Bone marrow (tissue), 2 donors: ENCODE measurements at places on chromosomes 2 and 18.

DNA sequence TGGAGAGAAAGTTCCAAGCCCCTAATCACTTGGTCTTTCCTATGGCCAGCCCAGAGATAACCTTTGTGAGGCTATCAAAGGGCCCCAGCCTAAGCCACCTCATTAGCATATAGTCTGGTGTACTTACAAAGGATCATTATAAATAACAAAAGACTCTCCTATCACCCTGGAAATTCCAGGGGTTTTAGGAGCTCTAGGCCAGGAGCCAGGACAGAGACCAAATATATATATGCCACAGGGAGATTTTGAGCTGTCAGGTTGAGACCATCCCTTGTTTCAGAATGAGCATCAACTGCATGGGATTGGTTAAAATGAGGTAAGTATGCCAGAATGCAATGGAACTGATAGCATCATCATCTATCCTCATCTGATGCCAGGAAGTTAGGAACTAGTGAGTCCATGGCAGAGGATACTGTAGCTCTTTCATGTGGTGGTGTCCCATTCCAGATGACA is 32.1 kb upstream of the CHRNA1 start:
- DNase-seq = no peak

DNA sequence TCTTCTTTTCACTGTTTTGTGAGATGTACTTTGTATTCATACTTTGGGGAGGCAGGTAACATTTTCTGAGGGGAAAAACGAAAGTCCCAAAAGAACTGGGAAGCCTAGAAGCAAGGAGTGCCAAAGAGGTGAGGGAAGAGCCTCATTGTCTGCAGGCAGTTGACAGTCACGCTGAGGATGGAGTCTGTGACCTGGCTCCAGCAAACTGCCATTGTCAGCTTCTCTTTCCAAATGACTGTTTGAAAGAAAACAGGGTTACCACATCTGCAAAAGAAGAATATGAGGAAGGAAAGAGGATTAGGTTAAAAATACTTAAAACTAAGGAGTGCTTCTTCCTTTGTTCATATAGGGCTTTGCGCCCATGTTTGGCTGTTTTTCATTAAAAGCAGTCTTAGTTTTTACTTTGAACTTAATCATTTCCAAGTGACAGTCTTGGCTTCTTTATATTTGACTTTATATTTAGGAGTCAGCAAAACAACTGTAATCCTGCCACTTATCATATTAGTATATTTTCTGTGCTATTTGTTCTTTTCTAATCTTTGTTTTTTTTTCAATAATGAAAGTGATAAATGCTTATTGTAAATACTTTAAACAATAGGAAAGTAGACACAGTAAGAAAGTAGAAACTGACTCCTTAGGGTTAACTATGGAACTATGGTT is 35.0 kb downstream of the CERS6 start:
- DNase-seq = no peak

DNA sequence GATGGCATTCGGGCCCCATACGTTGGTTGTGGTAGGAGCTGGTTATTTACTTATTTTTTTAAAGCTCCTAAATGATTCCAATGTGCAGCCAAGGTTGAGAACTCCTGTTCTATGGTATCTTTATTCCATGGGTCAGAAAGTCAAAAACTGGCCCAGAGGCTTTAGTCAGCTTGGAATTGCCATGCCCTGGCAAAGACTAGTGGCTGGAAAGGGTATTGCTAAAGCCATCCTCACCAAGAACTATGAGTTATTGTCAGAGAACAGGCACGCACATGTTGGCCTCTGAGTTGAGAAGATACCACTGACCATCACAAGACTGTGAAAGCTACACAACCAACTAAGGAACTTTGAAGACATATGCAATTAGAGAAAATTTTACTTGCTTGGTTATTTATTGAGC is 47.9 kb upstream of the ACMSD start:
- DNase-seq = no peak

DNA sequence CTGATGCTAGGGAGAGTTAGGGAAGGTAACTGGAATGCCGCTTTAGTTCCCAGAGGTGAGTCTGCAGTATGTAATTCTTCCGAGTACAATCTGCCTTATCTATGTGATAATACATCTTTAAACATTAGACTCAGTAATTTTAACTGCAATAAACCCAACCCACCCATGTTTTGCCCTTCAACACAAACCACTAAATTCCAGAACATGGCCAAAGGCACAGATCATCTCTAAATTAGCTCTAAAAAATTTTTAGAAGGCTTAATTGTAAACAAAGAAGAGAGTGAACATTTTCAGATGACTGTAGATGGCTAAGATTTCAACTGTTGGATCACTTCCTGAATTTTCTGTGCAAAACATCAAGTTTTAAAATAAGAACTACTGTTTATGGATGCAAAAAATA is 488.7 kb upstream of the ID2 start:
- DNase-seq = no peak

- no peak for DNase-seq
Measured at GRCh38 chr2:212995920-212996319, 155.5 kb downstream of the IKZF2 start.

DNA sequence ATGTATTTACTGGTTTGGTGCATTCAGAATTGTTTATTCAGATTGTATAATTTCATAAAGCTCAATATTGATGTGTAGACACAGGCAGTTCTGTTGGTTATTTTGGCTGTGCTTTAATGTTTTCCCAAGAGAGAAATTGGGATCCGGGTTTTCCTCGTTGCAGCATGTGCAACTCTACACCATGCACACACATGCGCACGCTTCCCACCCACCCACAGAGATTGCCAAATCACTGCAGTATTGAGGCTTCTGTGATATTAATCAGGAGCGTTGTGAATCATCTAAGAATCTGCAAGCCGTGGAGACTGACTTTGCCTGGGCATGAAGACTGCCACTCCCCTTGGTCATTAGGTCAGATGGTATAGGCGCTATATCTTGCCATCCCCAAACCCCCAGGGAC is 571.5 kb downstream of the SLC4A3 start:
- DNase-seq = no peak
